ENCODE measurements at places on chromosomes 1 and 21. TPM values are rescaled to one million over a fixed set of nuclear protein-coding genes. Genes with fewer than 3 reads are reported as not detected.

Gene AMY2A
- total RNA-seq: not detected

Gene MSH4
- total RNA-seq: 0.13 TPM

Gene NOS1AP
- total RNA-seq: 1.6 TPM

Gene PLCH2
- 0.13 TPM for total RNA-seq

Gene LCE2A
- total RNA-seq: not detected

Gene S100A16
- 689 TPM for total RNA-seq

Gene CYB561D1
- total RNA-seq: 5.0 TPM

Gene SLC6A17
- under 0.01 TPM for total RNA-seq

Gene RIMKLA
- total RNA-seq: 0.04 TPM

Gene AMY1A
- total RNA-seq: not detected

Gene SLAMF9
- not detected for total RNA-seq

Gene UBASH3A
- total RNA-seq: not detected

Gene RGS18
- 0.04 TPM for total RNA-seq

Gene PFDN2
- 56.3 TPM for total RNA-seq

Gene TSHB
- total RNA-seq: not detected

Gene OLIG2
- total RNA-seq: not detected

Gene TGFBR3
- 12.5 TPM for total RNA-seq

Gene CENPF
- total RNA-seq: 68.2 TPM

Gene CDKN2C
- 21.8 TPM for total RNA-seq

Gene FBXO2
- 1.1 TPM for total RNA-seq

Gene KCNQ4
- 0.04 TPM for total RNA-seq

Gene DNAJC6
- 2.5 TPM for total RNA-seq

Gene COP1
- 54.2 TPM for total RNA-seq

Gene CLCA2
- total RNA-seq: 0.33 TPM

Gene LCE1A
- not detected for total RNA-seq

Gene DYRK3
- 13.4 TPM for total RNA-seq

Gene UBE2U
- not detected for total RNA-seq

Gene KLHL12
- total RNA-seq: 33.1 TPM

Gene DIO1
- total RNA-seq: not detected

Gene CHAF1B
- total RNA-seq: 8.2 TPM

Gene FRRS1
- total RNA-seq: 1.4 TPM

Gene ZYG11A
- total RNA-seq: 0.92 TPM

Gene IFI44L
- total RNA-seq: 4.7 TPM

Gene KIF14
- 7.3 TPM for total RNA-seq

Gene TTC39A
- total RNA-seq: 1.2 TPM

Gene PLA2G2A
- not detected for total RNA-seq

Gene C1QTNF12
- not detected for total RNA-seq

Gene THAP3
- total RNA-seq: 17.5 TPM

Gene TNFRSF18
- total RNA-seq: 0.18 TPM

Gene CLCA1
- total RNA-seq: not detected

Gene TCHH
- not detected for total RNA-seq

Gene DMBX1
- total RNA-seq: not detected

Gene CNKSR1
- total RNA-seq: not detected

Gene MPZ
- total RNA-seq: 0.99 TPM

Gene FAM151A
- total RNA-seq: not detected

Gene MARK1
- total RNA-seq: 0.99 TPM

Gene CLEC20A
- total RNA-seq: not detected

Gene FOXD3
- total RNA-seq: not detected

Gene C1orf105
- not detected for total RNA-seq

Gene C1orf141
- not detected for total RNA-seq

Gene OR2L8
- not detected for total RNA-seq

Gene NOC2L
- total RNA-seq: 121 TPM

Gene CDA
- 0.67 TPM for total RNA-seq

All from pulmonary artery endothelial cell (primary cell).